ENCODE measurements at places on chromosomes 7 and 10. TPM values are rescaled to one million over a fixed set of nuclear protein-coding genes. Genes with fewer than 3 reads are reported as not detected.

GRCh38 chr10:110824152-110824441, 47.6 kb upstream of the PDCD4 start:
- peaks cover 34% of the 10 kb centered on the region for H3K4me1 ChIP-seq
- H3K4me3 ChIP-seq: no peak overlapping the region
- H3K36me3 ChIP-seq: no peaks in the 10 kb centered on the region
- no peak overlapping the region for H3K27ac ChIP-seq

GRCh38 chr10:123357421-123357930, 203.3 kb downstream of the BUB3 start:
- no peaks in the 10 kb centered on the region for H3K4me1 ChIP-seq
- H3K4me3 ChIP-seq: no peak overlapping the region
- no peaks in the 10 kb centered on the region for H3K27me3 ChIP-seq
- H3K36me3 ChIP-seq: no peaks in the 10 kb centered on the region
- no peak overlapping the region for H3K27ac ChIP-seq

- H3K4me3 ChIP-seq: no peak overlapping the region
- DNase-seq: no peak
- no peaks in the 10 kb centered on the region for H3K4me1 ChIP-seq
- H3K27me3 ChIP-seq: no peaks in the 10 kb centered on the region
Observed at GRCh38 chr10:83122336-83122735, 1017.0 kb upstream of the GHITM start.

DNA sequence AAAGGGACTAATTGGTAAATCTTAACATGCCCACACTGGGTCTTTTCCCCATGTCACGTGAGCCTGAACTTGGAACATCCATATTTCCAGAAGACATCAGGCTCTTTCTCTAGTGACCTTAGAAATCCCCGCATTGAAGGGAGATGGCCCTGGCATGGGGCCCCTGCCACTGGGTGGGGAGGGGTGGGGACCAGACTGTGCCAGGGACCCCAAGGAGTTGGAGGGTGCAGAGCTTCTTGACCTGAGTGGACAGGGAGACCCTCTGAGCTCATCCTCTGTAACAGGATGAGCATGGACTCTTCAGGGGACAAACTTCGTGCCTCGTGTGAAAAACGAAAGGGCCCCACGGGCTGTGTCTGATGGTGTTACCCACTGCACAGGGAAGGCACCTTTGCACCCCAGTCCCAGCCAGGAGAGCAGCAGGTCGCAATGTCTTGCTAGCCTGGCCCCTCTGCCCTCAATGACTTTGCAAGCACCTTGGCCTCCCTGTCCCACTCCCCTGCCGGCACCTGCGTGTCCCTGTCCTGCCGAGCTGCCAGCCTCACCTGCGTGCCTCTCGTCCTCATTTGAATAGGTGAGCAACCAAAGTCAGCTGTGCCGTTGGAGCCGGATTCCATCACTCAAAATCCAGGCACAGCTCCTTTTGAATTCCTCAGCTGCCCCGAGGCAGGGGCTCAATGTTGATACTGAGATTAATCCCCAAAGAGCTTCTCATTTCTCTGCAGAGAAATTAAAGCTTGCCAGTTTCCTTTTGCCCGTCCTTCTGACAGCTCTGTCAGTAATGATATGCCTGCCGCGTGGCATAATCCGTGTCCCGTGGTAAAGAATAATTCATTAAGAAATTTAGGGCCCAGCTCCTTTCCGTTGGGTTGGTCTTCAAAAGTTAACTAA, 234.9 kb downstream of the EBF3 start:
- DNase-seq: peak; percentile 34
- no peak overlapping the region for H3K27ac ChIP-seq
- H3K27me3 ChIP-seq: no peaks in the 10 kb centered on the region
- no peak overlapping the region for H3K4me3 ChIP-seq
- H3K4me1 ChIP-seq: no peaks in the 10 kb centered on the region

- H3K27ac ChIP-seq: no peak overlapping the region
- H3K27me3 ChIP-seq: no peaks in the 10 kb centered on the region
- no peaks in the 10 kb centered on the region for H3K4me1 ChIP-seq
- H3K36me3 ChIP-seq: peaks cover 3% of the 10 kb centered on the region
- H3K4me3 ChIP-seq: no peak overlapping the region
Observed at GRCh38 chr7:137888241-137888640, 41.5 kb upstream of the DGKI start.

DNA sequence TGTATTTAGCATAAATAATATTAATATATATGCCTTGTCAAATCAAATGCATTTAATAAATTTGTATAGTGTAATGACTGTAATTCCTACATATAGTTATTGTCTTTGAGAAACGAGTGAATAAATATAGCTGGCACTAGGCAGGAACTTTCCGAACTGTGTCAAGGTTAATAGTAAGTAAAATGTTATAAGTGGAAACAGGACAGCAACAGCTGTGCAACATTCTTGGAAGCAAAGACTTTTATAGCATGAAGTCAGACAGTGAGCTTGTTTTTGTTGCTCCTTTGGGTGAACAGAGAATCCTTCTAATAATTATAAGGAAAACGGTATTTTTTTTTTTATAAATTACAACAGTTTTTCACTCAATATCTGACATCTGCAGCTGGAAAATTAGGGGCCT, 14.0 kb upstream of the EXOC6 start:
- no peaks in the 10 kb centered on the region for H3K4me1 ChIP-seq
- no peak for DNase-seq

GRCh38 chr10:33332183-33333065, 2.0 kb downstream of the NRP1 start:
- no peaks in the 10 kb centered on the region for H3K27me3 ChIP-seq
- peak overlapping the region; percentile 77 for H3K4me3 ChIP-seq
- peak overlapping the region; percentile 93 for H3K27ac ChIP-seq
- H3K4me1 ChIP-seq: no peaks in the 10 kb centered on the region

DNA sequence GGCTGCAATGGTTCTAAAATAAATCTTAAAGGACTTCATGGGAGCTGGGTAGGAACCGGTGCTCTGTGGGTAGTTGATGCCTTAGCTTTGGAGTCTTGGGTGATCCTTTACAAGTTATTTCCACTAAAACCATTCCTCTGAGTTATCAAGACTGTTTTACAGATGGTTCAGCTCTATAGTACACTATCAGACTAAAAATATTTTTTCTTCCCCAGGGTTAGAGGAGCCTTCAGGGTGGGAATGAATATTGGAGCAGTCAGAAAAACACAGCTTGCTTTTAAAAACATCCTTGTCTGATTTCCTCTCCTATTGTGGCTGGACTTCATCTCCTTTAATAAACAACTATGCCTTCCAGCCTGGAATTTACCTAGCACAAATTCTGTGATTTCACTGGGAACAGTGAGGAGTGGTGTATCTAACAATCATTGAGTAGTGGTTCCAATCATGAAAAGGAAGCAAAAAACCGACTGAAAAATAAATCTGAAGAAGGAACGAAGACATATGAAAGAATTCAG, 102.6 kb upstream of the AFAP1L2 start:
- H3K4me3 ChIP-seq: no peak overlapping the region
- H3K27me3 ChIP-seq: no peaks in the 10 kb centered on the region
- H3K27ac ChIP-seq: peak overlapping the region; percentile 37
- peaks cover 3% of the 10 kb centered on the region for H3K4me1 ChIP-seq
- no peaks in the 10 kb centered on the region for H3K36me3 ChIP-seq

GRCh38 chr10:61628875-61629513, 33.7 kb upstream of the CABCOCO1 start:
- no peaks in the 10 kb centered on the region for H3K36me3 ChIP-seq
- no peaks in the 10 kb centered on the region for H3K27me3 ChIP-seq
- DNase-seq: peak; percentile 50
- no peaks in the 10 kb centered on the region for H3K4me1 ChIP-seq

DNA sequence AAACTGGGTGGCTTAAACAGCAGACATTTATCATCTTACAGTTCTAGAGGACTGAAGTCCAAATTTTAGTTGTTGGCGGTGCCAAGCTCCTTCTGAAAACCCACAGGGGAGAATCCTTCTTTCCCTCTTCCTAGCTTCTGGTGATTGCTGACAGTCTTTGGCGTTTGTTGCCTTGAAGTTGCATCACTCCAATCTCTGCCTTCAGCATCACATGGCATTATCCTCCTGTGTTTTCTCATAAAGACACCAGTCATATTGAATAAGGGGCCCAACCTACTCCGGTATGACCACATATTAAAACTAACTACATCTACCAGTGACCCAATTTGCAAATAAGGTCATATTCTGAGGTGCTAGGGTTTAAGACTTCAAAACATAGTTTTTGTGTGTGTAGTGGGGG, 472.1 kb upstream of the IGFBP3 start:
- H3K4me1 ChIP-seq: no peaks in the 10 kb centered on the region
- DNase-seq: no peak
- no peaks in the 10 kb centered on the region for H3K36me3 ChIP-seq

GRCh38 chr7:75663302-75663907, 75.3 kb downstream of the HIP1 start:
- no peak overlapping the region for H3K4me3 ChIP-seq
- H3K4me1 ChIP-seq: peaks cover 7% of the 10 kb centered on the region
- no peaks in the 10 kb centered on the region for H3K27me3 ChIP-seq
- no peak for DNase-seq
- H3K36me3 ChIP-seq: no peaks in the 10 kb centered on the region

DNA sequence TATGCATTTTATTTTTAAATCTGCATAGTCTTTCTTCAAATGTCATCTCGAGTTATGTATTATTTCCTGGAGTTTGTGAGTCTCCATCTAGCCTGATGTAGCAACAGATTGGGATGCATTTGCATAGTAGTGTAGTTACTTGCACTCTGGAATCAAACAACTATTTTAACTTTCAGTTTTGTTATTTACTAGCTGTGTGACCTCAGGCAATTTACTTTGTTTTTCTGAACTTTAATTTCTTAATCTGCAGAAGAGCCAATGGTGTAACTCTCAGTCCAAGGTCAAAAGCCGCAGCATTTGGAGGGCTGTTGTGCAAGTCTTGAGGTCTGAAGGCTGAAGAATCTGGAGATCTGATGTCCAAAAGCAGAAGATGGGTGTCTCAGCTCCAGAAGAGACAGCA, 175.8 kb upstream of the SORCS1 start:
- no peaks in the 10 kb centered on the region for H3K27me3 ChIP-seq
- peak; percentile 8 for DNase-seq
- H3K36me3 ChIP-seq: no peaks in the 10 kb centered on the region
- H3K27ac ChIP-seq: no peak overlapping the region
- H3K4me1 ChIP-seq: no peaks in the 10 kb centered on the region
- H3K4me3 ChIP-seq: no peak overlapping the region

DNA sequence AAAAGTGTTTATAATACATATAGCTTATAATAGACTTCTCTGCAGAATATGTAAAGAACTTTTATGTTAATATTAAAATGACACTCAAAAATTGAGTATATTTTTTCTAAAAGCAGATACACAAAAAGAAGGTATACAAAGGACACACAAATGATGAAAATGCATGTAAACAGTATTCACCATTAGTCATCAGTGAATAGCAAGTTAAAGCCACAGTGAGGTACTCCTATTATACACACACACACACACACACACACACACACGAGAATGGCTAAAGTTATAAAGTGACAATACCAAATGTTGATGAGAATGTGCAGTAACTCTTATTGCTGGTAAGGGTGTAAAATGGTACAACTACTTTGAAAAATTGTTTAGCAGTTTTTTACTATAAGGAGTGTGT, 92.9 kb downstream of the ITGB1 start:
- no peaks in the 10 kb centered on the region for H3K27me3 ChIP-seq
- H3K4me3 ChIP-seq: no peak overlapping the region
- H3K27ac ChIP-seq: no peak overlapping the region
- DNase-seq: no peak
- H3K4me1 ChIP-seq: no peaks in the 10 kb centered on the region

GRCh38 chr7:138727336-138728099, 26.4 kb upstream of the SVOPL start:
- H3K36me3 ChIP-seq: peaks cover 8% of the 10 kb centered on the region
- H3K27me3 ChIP-seq: no peaks in the 10 kb centered on the region

DNA sequence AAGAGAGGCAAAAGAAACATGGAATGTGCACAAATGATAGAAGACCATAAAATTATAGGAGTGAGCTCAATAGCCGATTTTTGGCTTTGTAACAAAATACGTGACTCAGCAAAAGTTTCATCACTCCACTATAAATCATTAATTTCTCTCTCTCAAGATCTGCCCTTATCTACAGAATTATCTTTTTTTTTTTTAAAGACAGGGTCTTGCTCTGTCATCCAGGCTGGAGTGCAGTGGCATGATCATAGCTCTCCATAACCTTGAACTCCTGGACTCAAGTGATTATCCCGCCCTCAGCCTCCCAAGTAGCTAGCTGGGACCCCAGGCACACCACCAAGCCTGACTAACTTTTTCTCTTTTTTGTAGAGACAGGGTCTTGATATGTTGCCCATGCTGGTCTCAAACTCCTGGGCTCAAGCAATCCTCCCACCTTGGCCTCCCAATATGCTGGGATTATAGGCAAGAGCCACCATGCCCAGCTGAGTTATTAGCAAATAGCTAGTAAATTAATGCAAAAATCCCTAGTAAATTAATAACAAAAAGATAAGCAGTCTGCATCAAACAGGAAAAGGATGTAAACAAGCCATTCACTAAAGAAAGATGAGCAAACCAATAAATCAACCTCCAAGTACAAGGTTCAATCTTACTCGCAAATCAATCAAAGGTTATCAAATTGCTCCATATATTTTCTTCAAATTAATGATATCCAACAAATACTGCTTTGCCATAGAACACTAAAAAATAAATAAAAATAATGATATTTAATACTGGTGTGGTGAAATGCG, 450.7 kb downstream of the PARD3 start:
- H3K4me1 ChIP-seq: no peaks in the 10 kb centered on the region
- no peak overlapping the region for H3K4me3 ChIP-seq
- DNase-seq: no peak
- H3K27ac ChIP-seq: no peak overlapping the region
- no peaks in the 10 kb centered on the region for H3K27me3 ChIP-seq

- H3K27me3 ChIP-seq: no peaks in the 10 kb centered on the region
- peak; percentile 36 for DNase-seq
- no peaks in the 10 kb centered on the region for H3K4me1 ChIP-seq
- no peaks in the 10 kb centered on the region for H3K36me3 ChIP-seq
- H3K27ac ChIP-seq: no peak overlapping the region
Observed at GRCh38 chr7:125563557-125563956, 633.9 kb upstream of the POT1 start.

- no peak overlapping the region for H3K27ac ChIP-seq
- H3K27me3 ChIP-seq: no peaks in the 10 kb centered on the region
- no peak overlapping the region for H3K4me3 ChIP-seq
Observed at GRCh38 chr7:131652934-131653333, 96.5 kb upstream of the PODXL start.

GRCh38 chr10:47452495-47453140, 31.3 kb downstream of the ANXA8 start:
- no peak for DNase-seq
- no peaks in the 10 kb centered on the region for H3K36me3 ChIP-seq
- H3K27me3 ChIP-seq: no peaks in the 10 kb centered on the region
- H3K27ac ChIP-seq: no peak overlapping the region
- peaks cover 2% of the 10 kb centered on the region for H3K4me1 ChIP-seq

- H3K4me3 ChIP-seq: no peak overlapping the region
- no peaks in the 10 kb centered on the region for H3K36me3 ChIP-seq
- peak overlapping the region; percentile 24 for H3K27ac ChIP-seq
- no peaks in the 10 kb centered on the region for H3K27me3 ChIP-seq
Observed at GRCh38 chr10:71635251-71635866, 84.2 kb downstream of the C10orf105 start.

WNT2 gene
- 0.49 TPM for polyA plus RNA-seq

FGFBP3 gene
- polyA plus RNA-seq: 1.3 TPM

CUZD1 gene
- polyA plus RNA-seq: 0.65 TPM

PDK4 gene
- polyA plus RNA-seq: 106 TPM

CRCP gene
- 16.8 TPM for polyA plus RNA-seq

DYNC1I1 gene
- 2.3 TPM for polyA plus RNA-seq

INA gene
- not detected for polyA plus RNA-seq

GBX1 gene
- polyA plus RNA-seq: not detected

ADAM8 gene
- 3.4 TPM for polyA plus RNA-seq

CLEC2L gene
- not detected for polyA plus RNA-seq

ZNF518A gene
- polyA plus RNA-seq: 4.8 TPM

ELN gene
- 14.9 TPM for polyA plus RNA-seq

NEURL1 gene
- 1.2 TPM for polyA plus RNA-seq

CRYGN gene
- not detected for polyA plus RNA-seq
